Brain pericyte (primary cell): ENCODE measurements at places on chromosomes 6 and 20.

DNA sequence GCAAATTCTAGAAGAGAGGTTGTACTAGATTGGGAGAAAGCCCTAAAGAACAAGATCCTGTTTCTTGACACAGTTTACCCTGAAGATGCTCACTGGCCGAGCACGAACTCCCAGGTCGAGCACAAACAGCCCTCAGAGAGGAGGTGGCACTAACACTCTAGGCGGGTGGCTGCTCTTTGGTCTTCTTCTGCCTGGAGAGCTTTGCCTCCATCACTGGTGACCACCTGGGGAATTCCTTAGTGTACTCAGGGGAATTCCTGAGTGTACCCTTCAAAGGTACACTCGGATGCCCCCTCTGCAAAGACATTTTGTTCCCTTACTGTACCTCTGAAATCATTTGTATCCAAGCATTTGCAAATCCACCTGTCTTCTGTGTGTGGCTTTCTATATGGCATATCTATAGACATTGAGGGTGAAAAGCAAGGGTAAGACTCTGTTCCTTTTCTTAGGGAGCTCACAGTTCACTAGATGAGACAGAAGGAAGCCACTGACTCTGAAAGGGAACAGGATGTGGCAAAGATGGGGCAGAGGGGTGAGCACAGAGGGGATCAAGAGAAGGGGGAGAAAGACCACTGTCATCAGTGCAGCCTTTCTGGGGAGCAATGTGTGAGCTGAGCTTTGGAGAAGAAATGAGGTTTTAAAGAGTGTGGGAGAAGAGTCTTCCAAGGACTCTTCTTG lies 169.8 kb upstream of the PROKR2 start:
- DNase-seq, result no peak

DNA sequence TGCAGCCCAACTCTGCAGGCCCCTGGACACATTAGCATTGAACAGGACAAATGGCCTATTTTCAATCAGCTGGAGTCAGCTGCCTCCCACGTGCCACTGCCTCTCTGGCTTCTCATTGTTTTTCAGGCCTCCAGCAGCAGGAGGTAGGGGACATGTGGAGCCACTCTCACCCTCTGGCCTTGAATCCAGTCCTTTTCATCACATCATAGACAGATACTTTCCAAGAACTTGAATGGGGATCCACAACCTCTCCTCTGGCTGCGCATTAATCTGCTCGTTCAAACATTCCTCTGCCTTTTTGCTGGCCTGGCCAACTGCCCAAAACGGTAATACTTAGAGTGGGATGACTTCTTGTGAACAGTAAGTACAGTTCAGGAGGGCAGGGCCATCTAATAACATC lies 592.3 kb downstream of the PKHD1 start:
- DNase-seq, result no peak

DNA sequence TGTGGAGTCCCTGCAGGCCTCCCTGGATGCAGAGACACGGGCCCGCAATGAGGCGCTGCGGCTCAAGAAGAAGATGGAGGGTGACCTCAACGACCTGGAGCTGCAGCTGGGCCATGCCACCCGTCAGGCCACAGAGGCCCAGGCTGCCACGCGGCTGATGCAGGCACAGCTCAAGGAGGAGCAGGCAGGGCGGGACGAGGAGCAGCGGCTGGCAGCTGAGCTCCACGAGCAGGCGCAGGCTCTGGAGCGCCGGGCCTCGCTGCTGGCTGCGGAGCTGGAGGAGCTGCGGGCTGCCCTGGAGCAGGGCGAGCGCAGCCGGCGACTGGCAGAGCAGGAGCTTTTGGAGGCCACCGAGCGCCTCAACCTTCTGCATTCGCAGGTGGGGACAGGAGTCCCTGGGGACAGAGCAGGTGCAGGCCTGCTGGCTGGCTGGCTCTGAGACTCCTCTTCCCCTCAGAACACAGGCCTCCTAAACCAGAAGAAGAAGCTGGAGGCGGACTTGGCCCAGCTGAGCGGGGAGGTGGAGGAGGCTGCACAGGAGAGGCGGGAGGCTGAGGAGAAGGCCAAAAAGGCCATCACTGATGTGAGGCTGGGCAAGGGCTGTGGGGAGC lies 44.7 kb downstream of the MYH7B start:
- DNase-seq, result no peak

- DNase-seq, result no peak
Observed at GRCh38 chr6:484746-485145, 93.2 kb downstream of the IRF4 start.

- no peak for DNase-seq
Observed at GRCh38 chr6:123462152-123462551, 174.6 kb downstream of the TRDN start.

- DNase-seq, result no peak
Observed at GRCh38 chr20:60246751-60247150, 288.5 kb downstream of the CDH26 start.

GRCh38 chr6:27238010-27238983 lies 9.2 kb upstream of the PRSS16 start:
- no peak for DNase-seq

DNA sequence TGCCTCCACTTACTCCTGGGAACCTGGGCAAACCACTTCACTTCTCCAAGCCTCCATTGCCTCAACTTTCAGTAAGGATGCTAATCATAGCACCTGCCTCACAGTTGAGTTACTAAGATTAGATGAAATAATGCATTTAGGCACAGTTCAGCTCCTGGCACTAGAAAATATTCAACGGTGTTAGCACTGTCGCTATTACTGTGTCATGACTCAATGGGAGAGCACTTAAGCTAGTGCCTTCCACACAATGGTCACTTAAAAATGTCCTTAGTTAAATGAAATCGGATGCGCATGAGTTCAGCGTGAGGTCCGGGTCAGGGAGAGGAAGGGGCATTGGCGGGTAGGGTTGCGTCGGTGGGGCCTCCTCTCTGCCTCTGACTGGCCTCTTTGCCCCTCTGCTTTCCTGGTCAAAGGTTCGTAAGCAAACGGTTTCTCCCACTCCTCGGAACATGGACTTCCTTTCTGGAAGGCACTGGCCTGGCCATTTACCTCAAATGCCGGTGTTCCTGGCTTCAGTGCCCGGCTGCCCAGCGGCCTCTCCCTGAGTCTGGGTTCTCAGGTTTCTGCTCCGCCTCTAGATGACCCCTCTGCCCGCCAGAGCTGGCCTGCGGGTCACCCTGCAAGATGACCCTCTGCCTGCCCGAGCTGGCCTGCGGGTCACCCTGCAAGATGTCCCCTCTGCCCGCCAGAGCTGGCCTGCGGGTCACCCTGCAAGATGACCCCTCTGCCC lies 123.8 kb upstream of the QKI start:
- no peak for DNase-seq

GRCh38 chr6:13496513-13497190 lies 9.3 kb upstream of the GFOD1 start:
- DNase-seq, result no peak

- no peak for DNase-seq
Observed at GRCh38 chr6:112150363-112150762, 63.0 kb downstream of the FAM229B start.

GRCh38 chr20:60585651-60586050 lies 627.4 kb downstream of the CDH26 start:
- DNase-seq, result no peak

- no peak for DNase-seq
Observed at GRCh38 chr6:122798099-122798641, 9.1 kb downstream of the SMPDL3A start.

DNA sequence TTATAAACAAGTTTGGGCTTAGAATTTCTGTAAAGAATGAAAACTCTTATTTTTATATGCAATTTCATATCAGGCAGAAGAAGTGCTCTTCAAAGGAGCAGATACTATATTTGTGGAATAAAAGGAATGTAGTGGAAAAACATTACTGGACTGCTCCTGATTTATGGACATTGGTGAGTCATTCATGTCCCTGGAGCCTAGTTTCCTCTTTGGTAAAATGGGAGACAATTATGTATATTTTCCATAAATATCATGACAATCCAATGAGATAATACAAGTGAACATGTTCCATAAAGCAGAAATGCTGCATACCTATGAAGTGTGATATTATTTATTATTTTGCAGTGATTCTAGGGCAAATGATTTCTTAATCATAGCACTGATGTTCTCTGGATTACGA lies 445.8 kb upstream of the CITED2 start:
- no peak for DNase-seq

DNA sequence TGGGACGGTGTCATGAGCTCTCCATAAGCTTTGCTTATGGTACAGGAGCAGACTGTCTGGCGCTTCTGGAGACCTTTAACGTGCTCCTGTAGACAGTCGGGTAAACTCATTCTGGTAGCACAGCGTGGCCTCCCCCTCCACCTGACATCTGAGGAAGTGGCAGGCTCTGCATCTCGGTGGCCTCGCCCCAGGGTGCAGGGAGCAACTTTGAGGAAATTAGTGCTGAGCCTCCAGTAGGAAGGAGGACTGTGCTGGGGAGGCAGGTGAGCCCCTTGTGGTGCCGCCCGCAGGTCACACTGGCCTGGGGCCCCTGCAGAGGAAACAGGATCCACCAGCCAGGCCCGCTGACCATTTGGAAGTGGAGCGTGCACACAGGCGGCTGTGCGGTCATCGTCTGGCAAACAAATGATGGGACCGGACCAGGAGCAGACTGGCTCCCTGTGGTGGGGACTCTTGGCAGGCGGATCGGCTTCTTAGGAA lies 57.9 kb downstream of the SYNJ2 start:
- DNase-seq, result peak; percentile 70

DNA sequence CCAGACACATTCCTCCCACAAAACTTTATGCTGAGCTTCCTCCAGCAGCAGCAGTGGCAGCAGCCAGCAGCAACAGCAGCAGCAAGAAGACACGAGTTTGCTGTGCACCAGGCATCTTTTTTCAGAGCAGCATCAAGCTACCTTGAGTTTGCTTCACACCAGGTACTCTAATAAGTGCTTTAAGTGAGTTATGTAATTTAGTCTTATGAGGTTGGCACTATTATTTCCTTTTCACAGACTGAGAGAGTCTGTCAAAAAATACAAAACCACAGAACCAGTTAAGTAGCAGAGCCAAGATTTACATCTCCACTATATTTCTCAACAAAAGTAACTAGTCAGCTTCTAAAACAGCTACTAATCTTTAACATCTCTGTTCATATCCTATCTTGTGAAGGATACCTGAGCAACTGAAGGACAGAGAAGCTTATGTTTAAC lies 23.7 kb downstream of the RANBP9 start:
- DNase-seq, result no peak

GRCh38 chr6:169085466-169085865 lies 168.2 kb downstream of the THBS2 start:
- no peak for DNase-seq

GRCh38 chr20:41862476-41862875 lies 244.3 kb upstream of the CHD6 start:
- DNase-seq, result no peak

GRCh38 chr6:167575158-167575696 lies 250.3 kb downstream of the TTLL2 start:
- DNase-seq, result no peak

- DNase-seq, result no peak
Observed at GRCh38 chr20:54067606-54068174, 2.7 kb downstream of the BCAS1 start.

DNA sequence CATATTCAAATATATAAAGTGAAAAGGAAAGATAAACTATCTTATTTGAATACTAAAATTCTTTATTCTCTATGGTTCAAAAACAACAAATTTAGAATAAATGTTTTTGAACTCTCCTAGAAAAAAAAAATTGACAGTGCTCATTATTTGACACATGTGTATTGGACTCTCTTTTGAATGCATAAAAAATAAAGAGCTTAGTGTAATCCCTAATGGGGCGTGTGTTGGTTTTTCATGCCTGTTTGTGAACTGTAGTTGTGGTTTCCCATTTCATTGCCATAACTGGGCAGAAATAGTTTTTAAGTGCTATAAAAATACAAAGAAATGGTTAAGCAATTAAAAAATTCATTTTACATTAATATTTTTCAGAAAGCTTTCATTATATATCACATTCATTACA lies 101.3 kb downstream of the REV3L start:
- DNase-seq, result no peak

- DNase-seq, result no peak
Observed at GRCh38 chr20:15236812-15237211, 899.4 kb upstream of the FLRT3 start.

DNA sequence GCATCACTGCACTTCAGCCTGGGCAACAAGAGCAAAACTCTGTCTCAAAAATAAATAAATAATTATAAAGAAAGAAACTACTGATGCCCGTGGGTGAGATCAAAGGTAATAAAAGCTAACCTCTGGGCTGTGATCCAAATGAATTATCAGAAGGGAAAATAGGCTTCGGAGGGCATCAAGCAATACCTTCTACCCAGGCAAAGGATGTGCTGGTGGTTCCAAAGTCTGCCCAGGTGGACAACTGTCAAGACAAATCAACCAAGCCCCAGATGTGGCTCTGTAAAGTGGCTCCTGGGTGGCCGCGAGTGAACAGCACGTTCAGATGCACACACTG lies 95.6 kb downstream of the SCML4 start:
- DNase-seq, result no peak

GRCh38 chr6:28747631-28748157 lies 176.1 kb downstream of the TRIM27 start:
- no peak for DNase-seq

GRCh38 chr20:47350181-47350550 lies 6.3 kb downstream of the ZMYND8 start:
- DNase-seq, result no peak

GRCh38 chr6:43246301-43247113 lies 3.2 kb downstream of the TTBK1 start:
- no peak for DNase-seq

DNA sequence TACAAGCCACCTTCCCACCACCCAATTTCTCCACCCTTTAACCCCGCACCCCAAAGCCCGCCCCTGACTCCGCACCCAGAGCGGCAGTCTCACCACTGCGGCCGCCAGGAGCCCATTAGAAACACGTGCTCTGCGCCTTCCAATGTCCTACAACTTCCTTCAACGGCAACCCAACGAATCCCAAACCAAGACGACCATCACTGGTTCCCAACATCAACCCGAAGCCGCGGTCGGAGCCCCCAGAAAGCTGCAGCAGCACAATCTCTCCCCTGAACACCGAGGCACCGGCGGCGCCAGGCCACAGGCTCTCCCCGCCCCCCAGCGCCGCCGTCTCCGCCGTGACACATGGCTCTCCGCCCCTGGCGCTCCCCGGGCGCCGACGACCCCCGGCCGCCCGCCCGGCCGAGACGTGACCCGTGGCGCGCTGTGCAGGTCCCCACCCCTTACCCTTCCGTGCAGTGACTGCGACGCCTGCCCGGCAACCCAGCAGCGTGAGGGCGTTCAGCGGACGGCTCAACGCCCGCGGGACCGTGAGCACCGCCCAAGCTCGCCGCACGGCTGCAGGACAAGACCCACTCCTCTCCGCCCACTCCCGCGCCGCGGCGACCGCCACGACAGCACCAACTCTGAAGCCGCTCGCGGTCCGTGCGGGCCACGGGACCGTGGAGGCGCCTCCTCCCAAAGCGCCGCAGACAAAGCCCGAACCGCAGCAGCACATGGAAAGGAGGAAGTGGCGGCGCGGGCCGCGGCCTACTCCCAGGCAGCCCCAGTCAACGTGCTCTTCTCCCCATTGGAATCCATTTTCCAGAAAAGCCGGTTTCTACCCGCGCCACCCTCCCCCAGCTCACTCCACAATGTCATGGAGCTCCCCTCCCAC lies 551 bp downstream of the SYNCRIP start:
- DNase-seq, result peak; percentile 3
